CD4-positive, alpha-beta T cell (primary cell): ENCODE measurements at places on chromosomes 7 and 10. TPM values are rescaled to one million over a fixed set of nuclear protein-coding genes. Genes with fewer than 3 reads are reported as not detected.
A peak's percentile ranks its signal among the peaks of the same experiment; 100 is the strongest.

DNA sequence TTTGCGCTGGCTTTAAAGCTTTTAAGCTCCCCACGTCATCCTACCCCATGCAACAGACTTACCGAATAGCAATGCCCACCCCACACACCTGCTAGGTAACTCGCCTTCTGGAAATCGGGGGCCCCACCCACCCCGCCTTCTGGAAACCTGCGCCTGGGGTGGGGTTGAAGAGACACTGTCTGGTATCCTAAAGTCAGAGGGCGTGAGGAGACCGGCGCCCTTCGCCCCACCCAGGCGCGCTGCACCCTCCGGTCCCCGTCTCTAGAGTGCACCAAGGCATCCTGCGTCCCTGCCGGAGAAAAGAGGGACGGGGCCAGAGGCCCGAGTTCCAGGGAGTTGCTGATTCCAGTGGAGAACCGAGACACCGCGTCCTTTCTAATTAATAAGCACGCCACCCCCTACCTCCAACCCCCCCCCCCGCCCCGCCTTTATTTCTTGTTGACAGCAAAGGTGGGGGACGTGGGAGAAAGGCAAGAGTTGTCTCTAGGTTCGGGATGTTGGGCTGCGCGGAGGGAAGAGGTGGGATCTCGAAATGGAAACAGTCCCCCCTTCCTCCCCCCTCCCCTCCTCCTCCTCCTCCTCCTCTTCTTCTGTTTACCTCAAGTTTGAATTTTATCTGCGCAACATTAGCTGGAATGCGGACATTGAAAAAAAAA, 220.9 kb upstream of the MKLN1 start:
- no peak for DNase-seq

- peak; percentile 66 for DNase-seq
Measured at GRCh38 chr7:152313831-152314604, 121.8 kb downstream of the KMT2C start.

Gene ANKRD22
- not detected for total RNA-seq

Gene CCDC172
- total RNA-seq: not detected

Gene AKR1B15
- not detected for total RNA-seq
